BE2C (cell line): ENCODE measurements at places on chromosomes 5 and 9.
A peak's percentile ranks its signal among the peaks of the same experiment; 100 is the strongest.

GRCh38 chr5:57082441-57083067, 91.3 kb upstream of the GPBP1 start:
- DNase-seq, result no peak

DNA sequence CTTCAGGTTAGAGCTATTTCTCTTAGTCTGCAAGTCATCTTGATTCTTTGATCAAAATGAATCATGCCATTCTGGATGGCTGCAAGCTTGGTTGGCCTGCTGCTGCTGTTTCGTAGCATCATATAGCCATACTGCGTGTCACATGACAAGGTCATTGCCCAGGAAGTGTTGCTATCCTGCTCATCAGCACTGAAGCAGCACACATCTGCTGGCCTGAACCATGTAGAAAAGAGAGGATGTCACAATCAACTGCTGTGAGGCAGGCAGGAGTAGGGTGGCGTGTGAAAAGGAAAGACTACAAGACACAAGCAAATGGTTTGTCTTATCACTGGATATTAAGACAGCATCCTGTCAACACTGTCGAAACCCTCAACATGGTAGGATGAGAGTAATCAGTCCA, 376.7 kb upstream of the RORB start:
- no peak for DNase-seq

GRCh38 chr5:21810737-21811316, 1042.3 kb downstream of the CDH12 start:
- no peak for DNase-seq

DNA sequence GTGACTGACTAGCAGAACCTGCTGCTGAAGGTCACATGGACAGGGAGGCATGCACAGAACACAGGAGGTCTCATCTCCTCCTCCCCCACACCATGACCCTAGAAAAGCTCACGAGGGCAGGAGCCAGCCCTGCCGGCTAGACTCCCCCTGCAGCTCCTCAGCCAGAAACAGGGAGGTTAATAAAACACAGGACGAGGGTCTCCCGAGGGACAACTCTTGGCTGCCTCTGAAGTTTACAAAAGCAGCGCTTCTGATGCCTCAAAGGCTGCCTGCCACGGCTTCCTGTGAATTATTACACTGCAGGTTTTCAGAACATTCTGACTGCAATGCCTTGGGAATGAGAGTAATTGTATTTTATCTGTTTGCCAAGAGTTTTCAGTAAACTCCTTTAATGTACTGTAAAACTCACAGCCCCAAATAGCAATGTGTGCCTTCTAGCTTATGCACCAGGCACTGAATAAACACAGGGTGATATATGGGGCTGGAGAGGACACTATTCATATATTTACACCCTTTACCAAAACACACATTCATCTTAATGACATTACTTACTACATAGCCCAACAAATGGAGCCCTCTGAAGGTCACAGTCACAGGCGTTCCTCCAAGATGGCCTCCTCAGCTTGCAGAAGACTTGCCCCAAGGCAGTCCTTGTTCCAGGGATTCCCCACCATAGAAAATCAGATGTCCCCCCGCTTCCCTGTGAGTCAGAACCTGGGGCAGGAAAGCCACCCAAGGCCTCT, 83.7 kb downstream of the C5orf15 start:
- peak; percentile 67 for DNase-seq

DNA sequence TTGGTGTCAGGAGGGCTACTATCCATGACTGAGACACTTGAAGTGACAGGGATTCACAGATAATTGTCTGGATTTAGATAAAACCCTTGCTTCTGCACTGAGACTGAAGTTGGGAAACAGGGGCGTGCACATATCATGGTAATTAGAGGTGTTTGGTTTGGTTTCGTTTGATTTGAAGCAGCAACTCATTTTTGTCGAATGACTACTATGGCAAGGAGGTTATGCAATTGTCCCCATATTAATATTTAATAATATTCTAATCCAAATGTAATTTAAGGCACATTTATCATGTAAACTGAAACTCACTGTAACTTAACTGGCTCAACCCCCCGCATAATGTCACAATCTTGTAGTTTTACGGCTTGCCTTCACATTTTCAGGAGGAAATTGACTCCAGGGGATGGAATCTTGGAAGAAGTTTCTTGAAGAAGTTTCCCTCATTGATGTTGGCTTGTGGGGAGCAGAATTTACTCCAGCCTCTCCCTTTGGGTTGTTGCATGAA, 12.5 kb downstream of the ZNF366 start:
- no peak for DNase-seq

DNA sequence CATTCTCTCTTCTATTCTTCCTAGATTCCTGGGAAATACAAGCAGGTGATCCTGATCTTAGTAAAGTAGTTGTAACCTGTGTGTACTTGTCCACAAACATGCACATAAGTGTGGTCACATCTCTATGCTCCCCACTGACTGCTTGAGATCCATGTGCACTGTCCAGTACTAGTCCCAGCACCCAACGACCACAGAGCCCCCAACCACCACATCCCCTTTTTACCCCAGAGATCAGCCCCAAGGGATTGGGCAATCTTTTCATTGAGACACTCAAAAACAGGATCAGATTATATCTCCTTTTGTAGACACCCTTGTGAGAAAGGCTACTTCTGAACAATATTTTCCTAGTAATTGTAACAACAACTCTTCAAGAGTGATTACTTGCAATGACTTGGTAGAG, 240.6 kb downstream of the ACTL7B start:
- no peak for DNase-seq

DNA sequence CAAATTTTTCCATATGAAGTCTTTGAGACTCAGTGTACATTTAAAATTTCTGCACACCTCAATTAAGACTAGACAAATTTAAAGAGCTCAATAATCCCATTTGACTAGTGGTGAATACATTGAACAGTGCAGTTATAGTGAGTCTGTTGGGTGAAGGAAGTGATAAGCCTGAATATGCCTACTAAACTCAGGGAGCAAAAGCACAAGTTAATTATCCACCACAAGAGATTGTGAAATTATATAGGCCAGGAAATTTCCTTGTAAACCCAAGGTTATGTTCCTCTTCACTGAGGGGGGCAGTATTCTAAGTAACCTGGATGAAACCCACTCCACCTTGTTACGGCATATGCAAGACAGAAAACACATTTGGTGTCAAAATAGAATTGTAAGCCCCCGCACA, 612.9 kb upstream of the DAB2 start:
- DNase-seq, result no peak

GRCh38 chr5:142097681-142098080, 10.9 kb upstream of the NDFIP1 start:
- DNase-seq, result no peak

- no peak for DNase-seq
Observed at GRCh38 chr9:37761511-37761910, 7.9 kb downstream of the TRMT10B start.

DNA sequence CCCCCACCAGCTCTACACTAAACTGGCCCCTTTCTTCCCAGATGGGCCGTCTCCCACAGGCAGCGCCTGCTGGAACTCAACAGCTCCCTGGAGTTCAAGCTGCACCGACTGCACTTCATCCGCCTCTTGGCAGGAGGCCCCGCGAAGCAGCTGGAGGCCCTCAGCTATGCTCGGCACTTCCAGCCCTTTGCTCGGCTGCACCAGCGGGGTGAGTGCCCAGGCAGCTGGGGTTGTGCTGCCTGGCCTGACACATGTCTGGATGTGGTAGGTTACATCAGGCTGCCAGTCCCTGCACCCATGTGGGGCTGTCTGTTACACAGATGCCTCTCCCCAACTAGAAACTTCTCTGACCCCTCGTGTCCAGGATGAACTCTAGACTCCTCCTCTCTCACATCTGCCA, 9.8 kb downstream of the NHP2 start:
- DNase-seq, result no peak

GRCh38 chr5:93054424-93055163, 526.4 kb downstream of the NR2F1-AS1 start:
- DNase-seq, result no peak

GRCh38 chr5:57054671-57055070, 102.7 kb upstream of the MIER3 start:
- DNase-seq, result no peak

DNA sequence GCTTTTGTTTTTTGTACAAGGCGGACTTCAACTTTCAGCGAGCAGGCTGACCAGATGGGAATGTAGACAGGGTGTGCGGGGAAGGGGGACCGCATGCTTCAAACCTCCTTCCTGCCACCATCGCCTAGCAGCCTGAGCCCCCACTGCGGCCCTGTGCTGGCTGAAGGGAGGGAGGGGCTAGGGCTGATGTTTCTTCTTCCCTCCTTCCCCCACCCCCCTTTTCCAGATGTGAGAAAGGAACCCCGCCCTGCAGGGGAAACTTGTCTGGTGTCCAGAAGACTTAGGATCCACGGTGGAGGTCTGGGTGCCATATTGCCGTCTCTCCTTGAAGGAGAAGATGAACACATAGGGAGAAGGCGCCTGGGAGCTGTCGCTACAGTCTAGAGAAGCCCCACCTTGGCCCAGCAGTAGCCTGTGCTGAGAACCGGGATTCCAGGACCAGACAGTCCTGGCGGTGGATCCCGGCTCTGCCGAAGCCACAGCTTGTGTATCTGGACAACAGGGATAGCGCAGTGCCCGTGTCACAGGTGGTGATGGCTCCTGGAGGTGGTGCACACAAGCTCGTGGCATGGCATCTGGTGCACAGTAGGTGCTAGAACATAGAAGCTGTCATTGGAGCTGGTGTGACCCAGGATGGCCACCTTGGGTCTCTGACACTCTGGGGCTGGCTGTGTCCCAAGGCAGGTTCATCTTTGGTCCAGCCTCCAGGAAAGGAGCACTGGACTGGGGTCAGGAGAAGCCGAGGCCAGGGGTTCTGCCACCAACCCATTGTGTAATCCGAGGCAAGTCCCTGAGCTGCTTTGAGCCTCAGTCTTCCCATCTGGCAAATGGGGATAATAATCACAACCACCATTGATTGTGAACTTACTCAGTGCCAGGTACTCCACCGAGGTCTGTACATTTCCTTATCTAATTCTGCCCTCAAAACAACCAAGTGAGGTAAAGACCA, 205.6 kb downstream of the C9orf50 start:
- no peak for DNase-seq

- no peak for DNase-seq
Observed at GRCh38 chr5:90590170-90590569, 31.6 kb downstream of the ADGRV1 start.

GRCh38 chr5:88390096-88390441, 121.4 kb upstream of the TMEM161B start:
- DNase-seq, result no peak
